ENCODE measurements at places on chromosomes 13 and 19.

DNA sequence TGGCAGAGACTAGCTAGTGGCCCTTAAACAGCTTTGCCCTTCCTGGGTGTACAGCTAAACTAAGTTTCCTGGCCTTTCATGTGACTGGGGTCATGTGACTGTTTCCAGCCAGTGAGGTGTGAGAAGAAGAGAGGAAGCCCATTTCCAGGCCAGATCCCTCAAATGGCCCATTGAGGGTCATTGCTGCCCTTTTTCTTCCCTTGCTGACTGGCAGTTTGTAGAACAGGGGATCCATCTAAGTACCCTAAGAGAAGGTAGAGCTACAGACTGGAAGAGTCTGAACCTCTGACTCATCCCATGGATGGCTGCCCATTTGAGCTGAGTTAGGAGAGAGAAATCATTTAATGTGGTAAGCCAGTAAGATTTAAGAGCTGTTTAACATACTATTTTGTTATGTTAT, 2.8 kb downstream of the SWSAP1 start:
- DNase-seq, result no peak

- DNase-seq, result no peak
These were observed 109.3 kb downstream of the LMO7 start for GRCh38 chr13:75745387-75745786.

GRCh38 chr19:1263188-1263587, 5.9 kb upstream of the CIRBP start:
- no peak for DNase-seq

GRCh38 chr13:28316836-28317235, 178.1 kb downstream of the FLT1 start:
- DNase-seq, result no peak
